SK-N-SH (cell line): ENCODE measurements at places on chromosomes 7 and 10. TPM values are rescaled to one million over a fixed set of nuclear protein-coding genes. Genes with fewer than 3 reads are reported as not detected.
A peak's percentile ranks its signal among the peaks of the same experiment; 100 is the strongest.

DNA sequence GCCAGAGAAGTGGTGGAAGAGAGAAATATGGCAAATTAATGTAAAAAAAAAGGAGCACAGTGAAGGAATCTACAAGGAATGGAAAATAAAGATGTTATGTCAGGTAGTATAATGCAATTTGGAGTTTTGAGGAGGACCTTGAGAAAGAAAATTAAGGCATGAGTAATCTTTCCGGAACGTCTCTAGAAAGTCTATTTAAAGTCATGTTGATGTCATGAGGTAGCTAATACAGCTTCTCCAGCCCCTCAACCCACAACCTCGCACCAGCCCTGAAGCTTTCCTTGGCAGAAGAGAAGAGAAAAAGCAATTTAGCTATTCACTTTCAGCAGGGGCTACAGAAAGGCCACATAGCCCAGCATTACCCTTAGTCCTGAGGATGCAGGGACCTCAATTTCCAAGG, 22.5 kb downstream of the TRDMT1 start:
- H3K36me3 ChIP-seq: no peaks in the 10 kb centered on the region
- DNase-seq: no peak
- no peaks in the 10 kb centered on the region for H3K27me3 ChIP-seq
- H3K4me1 ChIP-seq: peaks cover 22% of the 10 kb centered on the region; the same call in 1 of the 2 replicates
- no peak overlapping the region for H3K4me3 ChIP-seq
- no peak overlapping the region for H3K27ac ChIP-seq

- no peaks in the 10 kb centered on the region for H3K27me3 ChIP-seq
- no peak overlapping the region for H3K27ac ChIP-seq
- H3K4me3 ChIP-seq: no peak overlapping the region
- no peaks in the 10 kb centered on the region for H3K36me3 ChIP-seq
Measured at GRCh38 chr7:132520591-132521280, 55.5 kb downstream of the PLXNA4 start.

GRCh38 chr7:93092757-93093370, 24.9 kb downstream of the SAMD9 start:
- no peaks in the 10 kb centered on the region for H3K4me1 ChIP-seq
- no peak overlapping the region for H3K27ac ChIP-seq
- no peaks in the 10 kb centered on the region for H3K36me3 ChIP-seq
- no peak for DNase-seq

DNA sequence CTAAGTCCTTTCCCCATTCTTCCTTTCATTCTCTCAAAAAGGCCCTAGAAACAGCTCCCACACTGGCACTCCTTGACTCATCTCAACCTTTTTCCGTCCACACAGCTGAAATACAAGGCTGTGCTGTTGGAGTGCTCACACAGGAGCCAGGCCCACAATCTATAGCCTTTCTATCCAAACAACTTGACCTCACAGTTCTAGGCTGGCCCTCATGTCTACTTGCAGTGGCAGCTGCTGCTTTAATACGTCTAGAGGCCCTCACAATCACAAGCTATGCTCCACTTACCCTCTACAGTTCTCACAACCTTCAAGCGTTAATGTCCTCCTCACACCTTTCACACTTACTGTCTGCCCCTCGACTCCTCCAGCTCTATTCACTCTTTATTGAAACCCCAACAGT, 12.0 kb upstream of the LRRC61 start:
- H3K4me1 ChIP-seq: no peaks in the 10 kb centered on the region
- no peaks in the 10 kb centered on the region for H3K36me3 ChIP-seq
- H3K27me3 ChIP-seq: no peaks in the 10 kb centered on the region; the same call in 1 of the 2 replicates
- no peak for DNase-seq
- no peak overlapping the region for H3K27ac ChIP-seq

DNA sequence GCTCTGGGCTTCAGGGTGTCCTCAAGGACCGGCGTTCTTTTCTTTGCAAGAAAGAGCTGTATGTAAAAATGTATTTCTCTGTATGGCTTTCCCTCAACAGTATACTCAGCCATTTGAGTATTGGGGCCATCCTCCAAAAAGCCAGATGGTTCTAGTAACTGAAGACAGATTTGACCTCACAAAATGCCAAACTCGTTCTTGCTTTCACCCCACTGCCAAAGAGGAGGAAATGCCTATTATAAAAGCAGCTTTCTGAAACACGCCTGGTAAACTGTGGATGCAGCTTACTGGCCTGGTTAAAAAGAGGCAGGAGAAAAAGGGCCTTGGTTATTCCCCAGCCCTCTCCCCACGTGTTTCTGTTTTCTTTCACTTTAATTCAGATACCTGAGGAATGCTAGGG, 7.7 kb upstream of the HTR5A start:
- H3K4me3 ChIP-seq: no peak overlapping the region
- H3K27ac ChIP-seq: no peak overlapping the region
- no peak for DNase-seq
- no peaks in the 10 kb centered on the region for H3K36me3 ChIP-seq

- DNase-seq: no peak
- H3K27me3 ChIP-seq: no peaks in the 10 kb centered on the region
- H3K4me1 ChIP-seq: no peaks in the 10 kb centered on the region; the same call in 1 of the 2 replicates
- H3K4me3 ChIP-seq: no peak overlapping the region
- H3K27ac ChIP-seq: no peak overlapping the region
Measured at GRCh38 chr7:46489106-46489505, 568.0 kb upstream of the IGFBP3 start.

GRCh38 chr10:87816163-87816897, 1.7 kb downstream of the ATAD1 start:
- no peak for DNase-seq
- H3K4me1 ChIP-seq: peaks cover 10% of the 10 kb centered on the region
- peak overlapping the region; percentile 94 for H3K4me3 ChIP-seq
- no peaks in the 10 kb centered on the region for H3K27me3 ChIP-seq
- H3K36me3 ChIP-seq: peaks cover 28% of the 10 kb centered on the region
- peak overlapping the region; percentile 91 for H3K27ac ChIP-seq

Gene TRIM73
- polyA plus RNA-seq: 1.3 and 1.6 TPM in 2 replicates

DNA sequence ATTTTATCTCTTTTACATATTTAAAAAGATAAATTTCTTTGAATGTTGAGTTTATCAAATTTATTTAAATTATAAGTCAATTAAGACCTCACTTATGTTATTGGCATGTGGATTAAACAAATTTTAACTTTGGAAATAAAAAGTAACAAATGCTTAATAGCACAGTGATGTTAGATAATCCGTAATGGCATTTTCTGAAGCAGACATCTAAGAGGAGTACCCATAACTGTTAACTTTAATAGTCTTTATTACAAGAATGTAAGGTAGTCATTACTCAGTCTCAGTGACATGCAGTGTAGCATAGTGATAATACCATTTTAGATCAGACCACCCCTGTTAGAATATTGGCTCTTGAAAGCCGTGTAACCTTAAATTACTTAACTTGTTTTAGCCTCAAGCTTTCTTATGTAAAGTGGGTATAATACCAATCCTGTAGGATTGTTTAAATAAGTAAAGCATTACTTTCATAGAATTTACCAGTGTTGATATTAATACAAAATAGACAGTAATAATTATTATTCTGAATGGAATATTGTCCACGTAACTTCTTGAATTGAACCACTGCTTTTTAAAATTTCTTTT, 4.3 kb downstream of the PHYHIPL start:
- H3K4me1 ChIP-seq: no peaks in the 10 kb centered on the region
- H3K36me3 ChIP-seq: no peaks in the 10 kb centered on the region
- no peak for DNase-seq
- peaks cover 13% of the 10 kb centered on the region for H3K27me3 ChIP-seq
- no peak overlapping the region for H3K27ac ChIP-seq
- no peak overlapping the region for H3K4me3 ChIP-seq

- H3K4me1 ChIP-seq: no peaks in the 10 kb centered on the region; the same call in 1 of the 2 replicates
- peak overlapping the region; percentile 36; the same call in 1 of the 2 replicates for H3K27ac ChIP-seq
- no peaks in the 10 kb centered on the region for H3K27me3 ChIP-seq
- no peak overlapping the region for H3K4me3 ChIP-seq
- H3K36me3 ChIP-seq: no peaks in the 10 kb centered on the region
- no peak for DNase-seq
Measured at GRCh38 chr10:36499693-36500092, 625.7 kb upstream of the ANKRD30A start.

Gene EGR2
- 0.25 and 0.47 TPM in 2 replicates for polyA plus RNA-seq

GRCh38 chr10:117830787-117831212, 215.9 kb downstream of the RAB11FIP2 start:
- H3K4me3 ChIP-seq: no peak overlapping the region
- H3K4me1 ChIP-seq: no peaks in the 10 kb centered on the region
- no peak overlapping the region for H3K27ac ChIP-seq
- DNase-seq: no peak
- H3K27me3 ChIP-seq: no peaks in the 10 kb centered on the region

Gene SLC16A12
- 0.13 TPM in 2 replicates for polyA plus RNA-seq

Gene ASB4
- not detected in 2 replicates for polyA plus RNA-seq

Gene GPR15LG
- polyA plus RNA-seq: not detected in 2 replicates

Gene HOXA9
- not detected in 2 replicates for polyA plus RNA-seq

GRCh38 chr7:8817448-8818036, 384.1 kb downstream of the NXPH1 start:
- H3K4me3 ChIP-seq: no peak overlapping the region
- no peaks in the 10 kb centered on the region for H3K27me3 ChIP-seq
- no peaks in the 10 kb centered on the region for H3K4me1 ChIP-seq

Gene ITIH5
- polyA plus RNA-seq: 0.05 and 0.07 TPM in 2 replicates

- peaks cover 49% of the 10 kb centered on the region for H3K36me3 ChIP-seq
- no peak overlapping the region for H3K4me3 ChIP-seq
- DNase-seq: no peak
- H3K4me1 ChIP-seq: 0 out of 2 replicates have a peak, but pooled peaks cover 6% of the 10 kb centered on the region
- H3K27ac ChIP-seq: no peak overlapping the region
- H3K27me3 ChIP-seq: no peaks in the 10 kb centered on the region
Measured at GRCh38 chr7:92051655-92052054, 82.6 kb downstream of the CYP51A1 start.

DNA sequence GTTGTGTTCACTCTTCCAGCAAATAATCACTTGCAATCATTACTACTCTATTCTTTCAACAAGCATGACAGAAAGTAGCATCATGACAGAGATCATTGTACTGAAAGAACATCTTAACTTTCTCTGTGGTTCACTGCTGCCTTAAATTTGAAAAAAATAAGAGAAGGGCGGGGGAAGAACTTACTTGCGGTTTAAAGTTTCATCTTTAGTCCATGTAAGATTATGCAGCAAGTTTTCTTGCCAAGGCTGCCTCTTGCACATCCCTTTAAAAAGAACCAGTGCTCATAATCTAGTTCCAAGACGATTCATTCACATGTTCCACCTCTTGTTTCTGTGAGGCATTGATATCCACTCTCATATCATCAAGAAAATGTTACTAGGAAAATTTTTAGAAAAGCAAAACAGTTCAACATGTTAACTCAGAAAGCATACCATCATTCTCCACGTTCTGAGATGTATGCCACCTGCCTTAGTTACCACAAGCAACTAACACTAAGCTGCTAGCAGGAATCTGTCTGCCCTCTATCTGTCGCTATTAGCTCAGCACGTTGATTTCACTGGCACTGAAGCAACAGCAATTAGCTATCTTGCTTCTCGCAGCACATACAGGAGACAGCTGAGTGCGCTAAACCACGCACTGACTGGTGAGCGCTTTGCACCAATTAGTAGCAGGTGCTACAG, at the start of gene PCDH15:
TSS of gene PCDH15 (minus strand) at position 491 of the 681 bp plus-strand sequence. CDS start 136,969 bp downstream, outside the sequence.
- no peak within 1 kb of the TSS for H3K27ac ChIP-seq
- H3K27me3 ChIP-seq: no peaks in the 10 kb centered on the region
- H3K4me3 ChIP-seq: no peak within 1 kb of the TSS; the same call in 1 of the 2 replicates

DNA sequence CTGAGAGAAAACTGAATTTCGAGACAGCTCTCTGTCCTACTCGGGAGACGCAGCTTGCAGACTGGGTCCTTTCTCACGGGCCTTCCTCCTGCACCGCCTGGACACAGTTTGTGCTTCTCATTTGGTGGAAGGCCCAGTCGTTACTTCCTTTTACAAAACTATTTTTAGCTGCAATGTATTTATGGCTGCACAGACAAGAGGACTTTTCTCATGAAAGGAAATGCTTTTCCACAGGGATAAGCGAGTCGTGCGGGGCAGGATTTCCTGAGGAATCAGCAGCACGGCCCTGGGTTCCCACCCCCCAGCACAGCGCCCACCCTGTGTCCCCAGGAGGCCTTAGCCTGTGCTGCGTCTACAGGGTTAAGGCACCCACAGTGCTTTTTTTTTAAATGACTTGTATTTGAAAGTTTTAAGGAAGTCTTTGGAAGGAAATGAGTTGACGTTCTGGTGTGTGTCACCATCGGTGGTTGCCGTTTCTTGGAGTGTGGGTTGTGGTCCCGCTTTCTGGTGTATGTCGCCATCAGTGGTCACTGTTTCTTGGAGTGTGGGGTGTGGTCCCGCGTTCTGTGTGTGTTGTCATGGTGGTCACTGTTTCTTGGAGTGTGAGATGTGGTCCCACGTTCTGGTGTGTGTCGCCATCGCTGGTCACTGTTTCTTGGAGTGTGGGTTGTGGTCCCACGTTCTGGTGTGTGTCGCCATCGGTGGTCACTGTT, 50.9 kb downstream of the INPP5A start:
- H3K27ac ChIP-seq: peak overlapping the region; percentile 34
- no peaks in the 10 kb centered on the region for H3K27me3 ChIP-seq
- no peaks in the 10 kb centered on the region for H3K36me3 ChIP-seq
- no peak overlapping the region for H3K4me3 ChIP-seq
- H3K4me1 ChIP-seq: peaks cover 11% of the 10 kb centered on the region; the same call in 1 of the 2 replicates

DNA sequence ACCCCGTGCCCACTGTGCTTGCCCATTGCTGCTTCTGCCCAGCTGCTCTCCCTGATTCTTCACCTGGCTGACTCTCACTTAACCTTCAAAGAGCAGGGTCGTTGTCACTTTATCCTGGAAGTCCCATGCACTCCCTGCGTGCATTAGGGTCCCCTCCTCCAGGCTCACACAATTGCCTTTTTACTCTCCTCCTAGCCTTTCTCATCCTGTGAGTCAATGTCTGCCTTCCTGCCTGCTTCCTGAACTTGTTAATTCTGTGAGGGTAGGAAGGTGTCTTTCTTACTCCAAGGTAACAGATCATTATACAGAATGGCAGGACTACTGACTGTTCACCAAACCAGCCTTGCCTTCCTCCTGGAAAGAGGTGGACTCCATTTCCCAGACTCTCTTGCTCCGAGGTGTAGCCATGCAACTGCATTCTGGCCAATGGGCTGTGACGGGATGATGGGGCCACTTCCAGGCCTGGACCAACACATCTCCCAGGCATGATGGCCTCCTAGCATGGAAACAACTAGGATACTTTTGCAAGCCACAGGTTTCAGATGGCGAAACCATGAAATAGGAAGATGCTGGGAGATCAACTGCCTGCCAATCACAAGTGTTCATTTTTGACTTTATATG, 54.7 kb downstream of the ARHGAP22 start:
- no peak overlapping the region for H3K4me3 ChIP-seq
- H3K27ac ChIP-seq: no peak overlapping the region
- H3K36me3 ChIP-seq: peaks cover 19% of the 10 kb centered on the region
- H3K4me1 ChIP-seq: peaks cover 45% of the 10 kb centered on the region
- DNase-seq: no peak
- no peaks in the 10 kb centered on the region for H3K27me3 ChIP-seq

DNA sequence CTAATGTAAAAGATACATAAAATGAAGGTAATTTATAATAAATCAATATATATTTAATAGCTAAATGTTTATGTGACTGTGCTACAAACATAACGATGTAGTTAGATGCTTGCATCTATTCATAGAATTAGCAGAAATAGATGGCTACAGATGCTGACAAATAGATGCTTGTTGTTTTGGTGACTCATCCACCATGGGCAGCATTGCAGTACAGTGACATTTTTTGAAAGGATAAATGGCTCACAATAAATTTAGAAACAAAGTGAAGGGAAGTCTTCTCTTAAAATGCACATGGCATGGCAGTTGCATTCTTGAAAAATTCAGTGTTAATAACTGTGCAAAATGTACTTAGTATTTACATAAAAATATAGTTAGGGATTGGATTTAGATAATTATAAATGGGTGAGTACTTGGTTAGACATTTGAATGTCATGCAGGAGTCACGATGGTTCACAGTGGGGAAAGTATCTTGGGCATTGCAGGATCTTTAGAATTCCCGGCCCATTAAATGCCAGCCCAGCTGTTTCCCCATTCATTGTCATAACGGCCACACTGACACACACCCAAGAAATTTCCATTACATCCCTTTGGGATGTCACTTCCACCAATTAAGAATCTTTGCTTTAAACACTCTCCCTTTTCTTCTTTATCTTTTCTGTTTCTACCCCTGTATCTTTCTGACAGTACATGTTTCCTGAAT, 564.1 kb downstream of the ATRNL1 start:
- H3K36me3 ChIP-seq: no peaks in the 10 kb centered on the region
- DNase-seq: no peak
- H3K4me3 ChIP-seq: no peak overlapping the region
